ENCODE measurements at places on chromosomes 16 and 17. TPM values are rescaled to one million over a fixed set of nuclear protein-coding genes. Genes with fewer than 3 reads are reported as not detected.

PCTP gene
- 20.0 TPM for total RNA-seq

TBC1D3G gene
- not detected for total RNA-seq

ADAD2 gene
- not detected for total RNA-seq

TBC1D3D gene
- total RNA-seq: not detected

ZNF771 gene
- total RNA-seq: 6.0 TPM

NPIPA1 gene
- 47.7 TPM for total RNA-seq

SLC25A19 gene
- 22.4 TPM for total RNA-seq

TMEM92 gene
- total RNA-seq: 26.6 TPM

OR3A3 gene
- not detected for total RNA-seq

IGF2BP1 gene
- total RNA-seq: 79.0 TPM

NPIPA7 gene
- 11.7 TPM for total RNA-seq

KRT27 gene
- total RNA-seq: not detected

NLE1 gene
- 36.2 TPM for total RNA-seq

NRN1L gene
- not detected for total RNA-seq

RFFL gene
- 42.8 TPM for total RNA-seq

WNT9B gene
- not detected for total RNA-seq

TMEM132E gene
- total RNA-seq: not detected

STX1B gene
- 1.4 TPM for total RNA-seq

MRTFB gene
- total RNA-seq: 8.9 TPM
